Colonic mucosa (tissue), 4 donors: ENCODE measurements at places on chromosomes 12 and 14. TPM values are rescaled to one million over a fixed set of nuclear protein-coding genes. Genes with fewer than 3 reads are reported as not detected.

DNA sequence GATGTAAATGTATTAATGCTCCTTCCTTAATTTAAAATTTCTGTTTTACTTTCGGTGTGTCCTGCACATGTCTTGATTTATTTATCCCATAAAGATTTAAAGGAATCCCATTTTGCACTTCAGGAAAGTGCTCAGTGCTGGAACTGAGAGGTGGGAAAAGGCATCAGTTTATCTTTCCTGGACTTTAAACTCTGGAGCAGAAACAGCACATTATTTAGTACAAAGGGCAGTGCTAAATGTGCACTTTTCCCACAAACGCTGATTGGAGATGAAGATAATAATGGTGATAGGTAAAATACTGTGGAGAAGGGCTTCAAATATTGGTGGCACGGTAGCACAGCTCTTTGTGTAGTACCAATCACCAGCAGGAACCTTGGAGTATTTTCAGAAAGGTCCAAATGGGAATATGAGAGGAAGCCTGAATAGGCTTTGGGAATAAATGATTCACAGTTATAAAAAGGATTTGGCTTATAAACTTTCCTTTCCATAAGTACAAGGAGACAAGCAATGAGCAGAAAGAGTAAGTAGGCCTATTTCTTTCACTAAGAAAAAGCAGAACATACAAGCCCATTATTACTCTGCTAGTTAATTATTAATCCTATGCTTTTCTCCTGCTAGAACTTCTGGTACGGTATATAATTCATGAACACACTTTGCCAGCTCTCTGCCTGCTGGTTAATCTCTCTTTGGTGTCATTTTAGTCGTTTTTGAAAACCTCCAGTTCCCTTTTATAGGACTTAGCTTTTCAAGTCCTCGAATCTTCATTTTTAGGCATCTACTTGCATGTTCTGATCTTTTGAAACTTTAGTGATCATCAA lies 58.3 kb downstream of the SLC15A5 start:
- no peak for DNase-seq

Gene GLI1
- total RNA-seq: 2.0 TPM

- DNase-seq: no peak
Observed at GRCh38 chr12:81668475-81668874, 90.7 kb downstream of the PPFIA2 start.

GRCh38 chr12:100404769-100405407 lies 48.0 kb downstream of the SLC17A8 start:
- peak; percentile 34 for DNase-seq
